ENCODE measurements at places on chromosomes 3 and 15.

GRCh38 chr15:39618063-39618823 is 37.4 kb downstream of the THBS1 start:
- DNase-seq: no peak

DNA sequence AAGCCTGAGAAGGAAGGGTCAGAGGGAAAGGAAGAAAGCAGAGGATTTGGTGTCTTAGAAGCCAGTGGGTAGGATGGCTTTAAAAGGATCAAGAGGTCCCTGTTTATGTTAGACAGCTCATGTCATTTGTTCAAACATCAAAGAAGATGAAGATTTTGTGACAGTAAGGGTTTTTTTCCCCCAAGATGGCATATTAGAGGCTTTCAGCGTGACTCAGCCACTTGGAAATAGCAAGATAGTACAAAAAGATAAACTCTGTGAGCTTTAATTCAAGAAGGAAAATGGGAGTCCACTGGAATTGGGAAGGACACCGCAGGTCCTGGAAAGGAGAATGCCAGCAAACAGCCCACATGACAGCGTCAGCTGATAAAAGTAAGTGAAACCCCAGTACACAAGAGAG is 467.1 kb upstream of the THBS1 start:
- no peak for DNase-seq

DNA sequence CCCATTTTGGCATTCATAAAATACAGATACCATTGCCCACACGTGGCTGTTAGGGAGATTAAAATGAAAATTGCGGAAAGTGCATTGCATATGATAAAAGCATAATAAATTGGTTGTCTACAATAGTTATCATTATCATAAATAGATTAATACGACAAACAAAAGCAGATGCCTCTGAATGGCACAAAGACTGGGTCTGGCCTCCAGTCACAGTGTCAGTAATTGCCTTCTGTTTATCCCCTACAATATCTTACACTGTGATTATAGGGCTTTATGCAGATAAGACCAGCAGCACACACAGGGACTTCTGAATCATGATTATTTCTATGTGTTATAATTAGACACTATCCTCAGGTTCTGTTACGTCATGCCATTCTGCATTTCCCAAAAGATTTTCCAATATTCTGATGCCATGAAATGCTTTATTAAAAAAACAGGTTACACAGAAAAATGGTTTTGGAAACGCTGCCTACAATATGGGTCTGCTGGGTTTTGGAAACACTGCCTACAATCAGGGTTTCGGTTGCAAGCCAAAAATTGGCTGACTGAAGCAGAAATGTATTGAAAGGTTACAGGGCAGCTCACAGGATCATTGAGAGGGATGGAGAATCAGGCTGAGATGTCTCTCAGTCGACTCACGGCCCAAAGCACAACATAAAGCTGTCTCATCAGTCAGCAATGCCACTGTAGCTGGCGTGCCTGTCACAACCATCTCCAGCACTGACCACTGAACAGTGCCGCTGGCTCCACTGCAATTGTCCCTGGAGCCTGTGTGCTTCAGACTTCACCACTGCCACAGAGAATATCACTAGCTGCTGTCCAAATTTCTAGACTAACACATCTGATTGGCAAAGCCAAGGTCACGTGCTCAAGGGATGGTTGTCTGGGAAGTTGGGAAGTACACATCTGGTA is 248.1 kb downstream of the ERC2 start:
- no peak for DNase-seq

GRCh38 chr15:59315914-59316451 is 56.7 kb downstream of the MYO1E start:
- DNase-seq: no peak

DNA sequence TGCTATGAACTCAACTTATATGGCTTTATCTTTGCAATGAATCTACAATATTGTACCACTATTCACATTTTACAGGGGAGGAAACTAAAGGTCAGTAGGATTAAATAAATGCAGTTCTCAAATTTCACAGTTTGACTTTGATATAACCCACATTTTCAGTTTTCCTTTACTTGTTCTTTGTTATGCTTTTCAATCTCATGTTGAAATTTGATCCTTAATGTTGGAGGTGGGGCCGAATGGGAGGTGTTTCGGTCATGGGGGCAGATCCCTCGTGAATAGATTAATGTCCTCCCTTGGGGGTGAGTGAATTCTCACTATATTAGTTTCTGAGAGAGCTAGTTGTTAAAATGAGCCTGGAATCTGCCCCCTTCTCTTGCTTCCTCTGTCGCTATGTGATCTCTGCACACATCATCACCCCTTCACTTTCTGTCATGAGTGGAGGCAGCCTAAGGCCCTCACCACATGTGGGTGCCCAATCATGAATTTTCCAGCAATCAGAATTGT is 44.7 kb downstream of the CD200 start:
- no peak for DNase-seq

GRCh38 chr3:134319931-134320330 is 54.3 kb downstream of the AMOTL2 start:
- no peak for DNase-seq
